Kidney tubule cell (primary cell): ENCODE measurements at places on chromosomes 11 and 22.

DNA sequence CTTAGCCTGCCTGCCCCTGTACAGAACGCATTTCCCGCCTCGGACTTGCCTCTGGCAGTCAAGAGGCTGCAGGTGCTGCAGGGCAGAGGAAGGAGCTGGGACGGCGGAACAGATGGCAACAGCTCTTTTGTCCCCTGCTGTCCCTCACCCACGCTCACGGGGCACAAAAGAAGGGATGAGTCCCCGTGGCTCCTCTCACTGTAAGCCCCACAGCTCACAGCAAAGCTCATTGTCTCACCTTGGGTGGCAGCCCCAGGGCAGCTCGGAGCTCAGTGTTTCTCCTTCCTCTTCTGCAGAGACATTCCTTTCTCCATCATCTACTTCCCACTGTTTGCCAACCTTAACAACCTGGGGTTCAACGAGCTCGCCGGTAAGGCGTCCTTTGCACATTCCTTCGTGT is 24.3 kb downstream of the SLC25A18 start:
- no peak for DNase-seq

- no peak for DNase-seq
Measured at GRCh38 chr11:44316659-44317240, 6.8 kb upstream of the ALX4 start.

- DNase-seq, result peak; percentile 32
Measured at GRCh38 chr11:123152951-123153350, 42.1 kb downstream of the CLMP start.

DNA sequence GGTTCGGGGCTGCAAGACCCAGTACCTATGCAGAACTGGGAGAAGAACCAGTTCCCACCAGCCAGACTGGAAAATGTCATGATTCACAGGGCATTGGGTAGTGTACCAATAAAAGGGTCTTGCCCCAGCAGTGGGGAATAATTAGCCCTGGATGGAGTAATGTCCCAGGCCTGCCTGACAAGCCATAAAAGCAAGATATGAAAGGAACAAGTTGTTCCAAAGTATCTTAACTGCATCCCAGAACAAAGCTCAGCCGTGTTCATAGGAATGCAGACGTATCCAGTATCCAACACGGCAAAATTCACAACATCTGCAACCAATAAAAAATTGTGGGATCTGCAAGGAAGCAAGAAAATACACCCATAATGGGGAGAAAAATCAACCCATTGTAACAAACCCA is 47.9 kb downstream of the ASCL2 start:
- DNase-seq, result no peak

DNA sequence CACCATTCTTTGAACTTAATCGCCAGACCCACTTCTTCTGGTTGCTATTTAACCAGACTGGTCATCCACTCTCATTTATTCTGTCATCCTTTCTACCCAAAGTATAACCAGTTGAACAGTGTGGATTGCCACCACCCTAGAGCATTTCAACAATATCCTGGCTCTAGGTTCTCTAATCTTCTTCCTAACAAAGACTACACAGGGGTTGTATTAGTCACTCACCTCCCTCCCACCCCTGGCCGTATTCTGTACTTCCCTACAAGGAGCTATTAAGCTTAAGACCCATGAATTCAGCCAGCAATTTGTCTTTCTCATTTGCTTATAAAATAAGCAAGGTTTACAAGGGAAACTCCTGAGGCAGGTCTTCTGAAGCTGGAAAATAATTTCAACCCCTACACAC is 46.9 kb upstream of the CEP126 start:
- DNase-seq, result peak; percentile 77

DNA sequence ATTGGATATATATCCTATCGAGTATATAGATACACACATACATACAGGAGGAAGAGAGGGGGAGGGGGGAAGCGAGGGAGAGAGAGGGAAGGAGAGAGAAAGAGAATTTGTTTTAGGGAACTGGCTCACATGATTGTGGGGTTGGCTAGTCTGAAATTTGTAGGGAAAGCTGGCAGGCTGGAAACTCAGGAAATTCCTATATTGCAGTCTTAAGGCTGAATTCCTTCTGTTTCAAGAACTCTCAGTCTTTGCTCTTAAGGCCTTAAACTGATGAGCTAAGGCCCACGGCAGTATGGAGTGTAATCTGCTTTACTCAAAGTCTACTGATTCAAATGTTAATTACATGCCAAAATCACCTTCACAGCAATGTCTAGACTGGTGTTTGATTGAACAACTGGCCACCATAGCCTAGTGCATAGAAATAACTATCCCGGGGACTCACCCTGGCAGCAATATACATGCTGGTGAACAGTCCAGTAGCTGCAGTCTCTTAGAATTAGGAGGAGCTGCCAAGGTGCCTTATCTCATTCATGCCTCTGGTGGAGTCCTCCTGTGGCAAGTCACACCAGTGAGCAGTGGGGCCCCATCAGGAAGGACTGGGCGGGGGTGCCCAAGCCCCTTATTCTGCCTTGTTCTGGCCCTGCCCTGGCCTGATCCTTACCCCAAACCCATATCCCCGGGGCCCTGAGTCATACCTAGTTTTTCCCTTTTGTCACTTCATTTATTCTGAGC is 59.7 kb upstream of the AMPD3 start:
- DNase-seq, result no peak

GRCh38 chr22:46746620-46747019 is 8.6 kb upstream of the CERK start:
- DNase-seq, result no peak

DNA sequence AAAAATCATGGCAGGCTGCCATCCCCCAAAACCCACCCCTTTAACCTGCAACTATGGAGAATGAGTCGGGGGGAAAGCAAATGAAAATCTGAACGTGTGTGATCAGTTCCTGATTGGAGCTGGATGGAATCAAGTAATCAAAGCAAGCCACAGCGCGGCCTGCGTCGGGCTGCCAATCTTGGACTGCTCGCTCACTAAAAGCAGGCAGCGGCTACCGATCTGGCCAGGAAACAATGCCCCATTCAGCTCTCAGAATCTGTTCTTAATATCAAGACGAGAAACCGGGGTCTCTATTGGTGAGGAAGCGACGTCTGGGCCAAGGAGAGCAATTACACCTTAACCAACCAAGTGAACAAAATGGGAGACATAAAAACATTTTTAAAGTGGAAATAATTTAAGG is 472.2 kb downstream of the SOX6 start:
- no peak for DNase-seq

DNA sequence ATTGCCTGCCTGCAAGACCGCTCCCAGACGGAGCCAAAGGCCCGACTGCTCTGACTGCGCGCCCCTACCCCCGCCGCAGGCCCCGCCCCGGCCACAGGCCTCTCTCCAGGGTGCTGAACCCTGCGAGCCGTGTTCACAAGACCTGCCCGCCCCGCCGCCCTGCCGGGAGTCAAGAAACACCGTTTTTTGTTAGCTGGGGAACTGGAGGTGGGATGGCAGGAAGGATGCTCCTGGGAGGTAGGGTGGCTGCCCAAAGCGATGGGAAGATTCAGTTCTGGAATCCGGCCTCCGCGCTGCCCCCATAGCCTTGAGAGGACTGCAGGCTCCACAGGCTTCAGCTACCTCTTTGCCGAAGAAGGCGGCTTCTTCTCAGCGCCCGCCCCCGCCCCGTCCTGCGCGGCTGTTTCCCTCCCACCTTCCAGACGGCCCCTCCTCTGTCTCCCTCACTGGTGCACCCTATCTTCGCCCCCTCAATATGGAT is 2.7 kb upstream of the PDE2A start:
- peak; percentile 23 for DNase-seq

DNA sequence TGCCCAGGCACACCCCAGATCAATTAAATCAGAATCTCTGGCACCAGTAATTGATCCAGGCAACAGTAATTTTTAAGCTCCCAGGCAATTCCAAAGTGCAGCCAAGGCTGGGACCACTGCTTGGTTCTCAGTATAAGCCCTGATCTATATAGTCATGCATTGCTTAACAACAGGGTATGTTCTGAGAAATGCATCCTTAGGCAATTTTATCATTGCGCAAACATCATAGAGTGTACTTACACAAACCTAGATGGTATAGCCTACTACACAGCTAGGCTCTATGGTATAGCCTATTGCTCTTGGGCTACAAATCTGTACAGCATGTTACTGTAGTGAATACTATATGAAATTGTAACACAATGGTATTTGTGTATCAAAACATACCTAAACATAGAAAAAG is 651 bp upstream of the C11orf42 start:
- DNase-seq, result no peak

GRCh38 chr22:37203354-37204044 is 8.8 kb downstream of the SSTR3 start:
- DNase-seq, result no peak

- no peak for DNase-seq
Measured at GRCh38 chr22:23684026-23684425, 6.8 kb upstream of the RGL4 start.

GRCh38 chr11:134151083-134151747 is 72.6 kb downstream of the NCAPD3 start:
- no peak for DNase-seq

DNA sequence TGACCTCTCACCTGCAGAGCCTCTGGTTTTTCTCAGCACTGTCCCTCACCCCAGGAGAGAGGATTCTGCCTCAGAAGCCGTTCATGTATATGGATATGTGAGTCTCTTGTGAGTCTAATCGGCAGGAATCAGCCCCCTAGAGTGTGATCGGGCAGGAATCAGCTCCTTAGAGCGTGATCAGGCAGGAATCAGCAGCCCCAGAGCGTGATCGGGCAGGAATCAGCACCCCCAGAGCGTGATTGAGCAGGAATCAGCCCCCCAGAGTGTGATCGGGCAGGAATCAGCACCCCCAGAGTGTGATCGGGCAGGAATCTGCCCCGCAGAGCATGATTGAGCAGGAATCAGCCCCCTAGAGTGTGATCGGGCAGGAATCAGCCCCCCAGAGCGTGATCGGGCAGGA is 80.0 kb upstream of the EIF3D start:
- DNase-seq, result no peak

GRCh38 chr22:29207243-29207550 is 1.5 kb downstream of the EMID1 start:
- no peak for DNase-seq

- DNase-seq, result no peak
Measured at GRCh38 chr22:22988150-22988549, 82.2 kb upstream of the GNAZ start.

DNA sequence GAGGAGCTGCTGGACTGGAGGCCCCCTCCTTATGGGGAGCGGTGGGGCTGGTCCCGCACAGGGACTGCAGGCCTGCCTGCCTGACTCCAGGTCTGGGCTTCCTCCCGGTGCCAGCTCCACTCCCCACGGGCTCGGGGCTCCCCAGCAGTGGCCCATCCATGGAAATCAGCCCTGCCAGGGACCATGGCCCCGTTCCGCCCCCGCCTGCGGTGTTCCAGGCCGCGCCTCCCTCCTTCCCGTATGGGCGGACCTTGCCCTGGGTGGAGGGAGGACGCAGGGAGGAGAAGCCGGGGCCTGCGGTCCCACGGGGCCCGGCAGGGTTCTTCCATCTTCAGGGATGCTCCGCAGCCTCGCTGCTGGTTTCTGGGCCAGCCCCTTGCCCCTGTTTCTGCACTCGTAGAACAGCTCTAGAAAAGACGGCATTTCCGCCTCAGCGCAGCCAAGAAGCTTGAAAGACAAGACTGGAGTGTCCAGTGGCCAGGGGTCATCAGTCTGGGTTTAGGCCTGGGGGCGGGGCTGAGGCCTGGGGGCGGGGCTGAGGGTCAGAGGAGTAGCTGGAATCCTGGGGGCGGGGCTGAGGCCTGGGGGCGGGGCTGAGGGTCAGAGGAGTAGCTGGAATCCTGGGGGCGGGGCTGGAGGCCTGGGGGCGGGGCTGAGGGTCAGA is 1330.6 kb downstream of the BRD1 start:
- no peak for DNase-seq

GRCh38 chr22:20436768-20437612 is 635 bp downstream of the SCARF2 start:
- DNase-seq, result peak; percentile 9

- peak; percentile 68 for DNase-seq
Measured at GRCh38 chr11:122202951-122203456, 87.0 kb upstream of the BLID start.

- no peak for DNase-seq
Measured at GRCh38 chr11:72391638-72392423, 42.5 kb downstream of the CLPB start.

DNA sequence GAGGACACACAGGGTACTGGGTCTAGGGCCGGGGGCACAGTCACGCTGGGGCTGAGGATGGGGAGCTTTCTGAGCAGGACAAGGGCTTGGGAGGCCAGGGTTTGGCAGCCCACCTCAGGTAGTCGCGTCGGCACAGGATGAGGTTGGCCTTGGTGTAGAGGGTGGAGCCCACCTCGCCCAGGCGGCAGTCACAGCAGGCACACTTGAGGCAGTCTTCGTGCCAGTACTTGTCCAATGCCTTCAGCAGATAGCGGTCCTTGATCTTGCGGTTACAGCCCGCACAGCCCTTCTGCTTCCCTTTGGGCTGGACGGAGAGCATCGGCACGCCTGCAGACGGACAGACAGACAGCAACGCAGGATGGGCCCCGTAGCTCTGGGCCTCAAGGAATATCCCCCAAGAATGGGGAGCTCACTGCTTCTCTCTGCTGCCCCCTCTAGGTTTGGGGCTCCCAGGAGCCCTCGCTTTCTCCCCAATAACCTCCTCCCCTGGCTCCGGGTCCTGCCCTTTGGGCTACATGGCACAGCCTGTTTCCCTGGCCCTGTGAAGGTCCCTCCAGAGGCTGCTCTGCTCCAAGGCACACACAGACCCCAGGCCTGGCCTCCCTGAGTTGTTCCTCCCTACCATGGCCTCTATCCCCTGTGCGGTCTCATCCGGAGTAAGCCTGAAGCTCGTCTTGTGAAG is 33.4 kb downstream of the LMO1 start:
- DNase-seq, result no peak

GRCh38 chr11:59114344-59114743 is 7.3 kb downstream of the FAM111B start:
- DNase-seq, result no peak

GRCh38 chr11:16512198-16512898 is 156.0 kb upstream of the SOX6 start:
- no peak for DNase-seq

- DNase-seq, result no peak
Measured at GRCh38 chr11:75625021-75625420, 43.8 kb downstream of the MAP6 start.

- DNase-seq, result no peak
Measured at GRCh38 chr11:60492488-60493009, at the start of gene MS4A12. Gene MS4A12, plus strand, starts transcription at chr11:60492778. Its CDS starts 4,541 bp downstream, at chr11:60497319.

- no peak for DNase-seq
Measured at GRCh38 chr11:36447514-36447913, 62.6 kb downstream of the TRAF6 start.

GRCh38 chr11:3905080-3905953 is 49.9 kb downstream of the STIM1 start:
- DNase-seq, result peak; percentile 98
